NCI-H510A treated with DMSO at 0.1 percent for 48 hours (cell line): ENCODE measurements at places on chromosomes 1 and 21.

GRCh38 chr1:157292809-157293564 lies 154.8 kb upstream of the ETV3 start:
- no peak for DNase-seq

- no peak for DNase-seq
Observed at GRCh38 chr1:1395166-1395565, 4.0 kb downstream of the CCNL2 start.

DNA sequence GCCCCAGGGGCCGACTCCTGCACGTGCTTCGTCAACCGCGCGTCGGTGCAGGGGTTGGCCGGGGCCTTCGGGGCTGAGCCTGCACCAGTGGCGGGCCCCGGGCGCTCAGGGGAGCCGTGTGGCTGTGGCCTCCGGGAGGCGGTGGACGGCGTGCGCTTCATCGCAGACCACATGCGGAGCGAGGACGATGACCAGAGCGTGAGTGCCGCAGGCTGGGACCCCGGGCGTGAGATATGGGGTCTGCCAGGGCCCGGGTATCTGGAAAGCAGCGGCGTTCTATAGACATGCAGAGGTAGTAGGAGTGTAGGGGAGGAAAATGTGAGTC lies 4.3 kb downstream of the CHRNB2 start:
- DNase-seq = no peak

DNA sequence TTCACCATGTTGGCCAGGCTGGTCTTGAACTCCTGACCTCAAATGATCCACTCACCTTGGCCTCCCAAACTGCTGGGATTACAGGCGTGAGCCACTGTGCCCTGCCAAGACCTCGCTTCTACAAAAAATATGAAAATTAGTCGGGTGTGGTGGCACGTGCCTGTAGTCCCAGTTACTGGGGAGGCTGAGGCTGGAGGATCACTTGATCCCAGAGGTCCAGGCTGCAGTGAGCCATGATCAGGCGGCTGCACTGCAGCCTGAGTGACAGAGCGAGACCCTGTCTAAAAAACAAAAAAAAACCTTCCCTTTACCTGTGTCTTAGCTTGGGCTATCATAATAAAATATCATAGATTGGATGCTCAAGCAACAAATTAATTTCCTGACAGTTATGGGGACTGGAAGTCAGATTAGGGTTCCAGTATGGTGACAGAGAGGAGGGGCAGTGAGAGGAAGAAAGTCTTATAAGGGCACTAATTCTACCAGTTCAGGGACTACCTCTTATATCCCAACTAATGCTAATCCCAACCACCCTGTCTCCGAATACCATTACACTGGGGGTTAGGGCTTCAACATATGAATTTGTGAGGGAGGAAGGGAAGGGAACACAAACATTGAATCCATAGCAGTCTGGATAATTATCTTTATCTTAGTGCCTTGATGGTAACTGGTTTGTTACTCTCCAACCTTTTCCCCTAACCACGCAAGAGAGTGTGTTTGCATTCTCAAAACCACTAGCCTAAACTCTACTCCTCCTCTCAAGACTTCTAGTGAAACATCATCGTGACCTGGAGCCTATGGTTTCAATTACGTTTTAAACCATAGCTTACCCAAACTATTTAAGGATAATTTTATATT lies 1.0 kb upstream of the NAXE start:
- no peak for DNase-seq

GRCh38 chr1:9129266-9130041 lies 552 bp upstream of the GPR157 start:
- DNase-seq = no peak

- DNase-seq = no peak
Observed at GRCh38 chr1:203470240-203470639, 5.4 kb upstream of the PRELP start.

GRCh38 chr1:201486187-201486586 lies 17.2 kb upstream of the PHLDA3 start:
- DNase-seq = no peak

DNA sequence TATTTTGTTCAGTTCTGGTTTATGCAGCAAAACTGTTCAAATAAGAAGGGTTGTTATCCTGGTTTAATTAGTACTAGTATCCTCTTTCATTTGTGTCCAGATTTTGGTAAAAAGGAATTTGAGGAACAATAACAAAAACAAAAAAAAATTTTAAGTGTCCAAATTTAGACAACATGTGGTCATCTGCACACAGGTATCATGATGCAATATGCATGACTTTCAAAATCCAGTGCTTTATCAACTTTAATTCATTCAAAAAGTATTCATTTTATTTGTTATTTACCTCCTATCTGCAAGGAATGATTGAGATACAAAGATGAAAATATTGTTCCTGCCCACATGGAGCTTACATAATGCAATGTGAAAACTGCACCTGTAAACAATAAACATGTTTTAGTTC lies 16.7 kb upstream of the MAGI3 start:
- DNase-seq = no peak

- no peak for DNase-seq
Observed at GRCh38 chr1:42081475-42081874, 71.7 kb upstream of the GUCA2B start.

- no peak for DNase-seq
Observed at GRCh38 chr21:44421901-44422840, 33.1 kb upstream of the LRRC3 start.

GRCh38 chr1:26580116-26580515 lies 50.6 kb downstream of the RPS6KA1 start:
- no peak for DNase-seq

GRCh38 chr1:16237343-16237830 lies 404 bp upstream of the CPLANE2 start:
- no peak for DNase-seq

DNA sequence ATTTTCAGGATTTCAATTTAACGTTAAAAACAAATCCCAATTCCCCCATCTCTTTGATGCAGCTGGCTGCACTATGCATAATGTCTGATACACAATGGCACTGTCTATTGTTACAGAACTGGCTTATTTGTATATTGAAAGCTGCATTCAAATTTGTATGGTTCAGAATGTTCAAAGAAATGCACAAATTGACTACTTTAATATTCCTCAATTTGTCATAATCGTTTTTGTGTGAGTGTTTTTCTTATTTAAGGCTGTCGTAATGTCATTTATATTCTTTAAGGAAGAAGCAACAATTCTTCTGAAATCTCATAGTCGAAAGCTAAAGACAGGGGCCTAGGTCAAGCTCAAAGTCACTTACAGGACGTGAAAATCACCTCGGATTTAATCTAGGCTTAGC lies 341.4 kb upstream of the ZRANB2 start:
- DNase-seq = no peak
